NCI-H1105 treated with DMSO at 0.1 percent for 48 hours (cell line): ENCODE measurements at places on chromosomes 6 and 20.
A peak's percentile ranks its signal among the peaks of the same experiment; 100 is the strongest.

DNA sequence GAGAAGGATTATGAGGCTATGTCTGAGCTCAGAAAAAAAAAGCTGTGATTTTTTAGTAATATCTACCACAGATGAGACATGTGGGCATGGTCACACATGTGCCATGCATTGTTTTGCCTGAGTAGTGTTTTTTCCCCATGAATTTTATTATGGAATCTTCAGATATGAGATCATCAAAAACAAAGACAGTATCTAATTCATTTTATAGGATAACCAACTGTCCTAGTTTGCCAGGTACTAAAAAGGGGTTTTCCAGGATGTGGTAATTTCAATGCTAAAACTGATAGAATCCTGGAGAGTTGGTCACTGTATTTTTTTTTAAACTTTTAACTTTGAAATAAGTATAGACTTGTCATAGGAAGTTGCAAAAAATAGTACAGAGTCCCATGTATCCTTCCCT lies 127.4 kb upstream of the MAP3K7 start:
- DNase-seq, result no peak

DNA sequence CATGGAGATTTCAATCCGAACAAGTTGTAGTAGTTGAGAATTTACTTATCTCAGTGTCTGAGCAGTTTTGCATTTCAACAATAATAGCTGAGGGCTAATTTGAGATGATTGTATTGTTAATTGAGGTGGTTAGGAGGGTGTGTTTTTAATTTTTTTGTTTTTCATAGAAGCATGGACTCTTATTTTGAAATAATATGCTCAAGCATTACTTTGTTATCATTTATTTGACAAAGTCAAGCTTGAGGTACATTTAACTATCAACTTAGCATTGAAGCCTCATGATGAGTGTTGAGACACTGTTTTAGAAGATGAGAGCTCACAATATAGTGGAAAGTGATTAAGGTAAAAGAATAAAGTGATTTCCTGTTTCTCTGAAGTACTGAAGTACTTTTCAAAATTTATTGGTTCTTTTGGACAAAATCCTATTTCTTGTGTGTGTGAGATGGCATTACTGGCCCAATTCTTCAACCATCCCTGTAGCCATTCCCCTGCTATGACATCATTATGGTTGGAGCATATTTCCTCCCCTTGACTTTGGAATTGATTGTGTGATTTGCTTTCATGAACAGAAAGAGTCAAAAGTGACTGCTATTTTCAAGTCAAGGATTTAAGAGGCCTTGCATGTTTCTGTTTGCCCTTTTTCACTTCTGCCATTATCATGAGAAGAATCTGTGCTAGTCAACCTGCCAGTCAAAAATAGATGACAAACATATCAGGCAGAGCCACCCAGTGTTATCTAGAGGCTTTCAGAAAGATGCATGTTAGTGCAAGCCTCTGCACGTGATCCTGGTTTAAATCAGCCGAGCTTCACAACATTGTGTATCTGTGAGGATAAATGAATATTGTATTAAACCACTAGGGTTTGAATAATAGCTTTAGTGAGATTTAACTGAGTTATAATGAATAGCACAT lies 1112.3 kb upstream of the CITED2 start:
- DNase-seq, result no peak

DNA sequence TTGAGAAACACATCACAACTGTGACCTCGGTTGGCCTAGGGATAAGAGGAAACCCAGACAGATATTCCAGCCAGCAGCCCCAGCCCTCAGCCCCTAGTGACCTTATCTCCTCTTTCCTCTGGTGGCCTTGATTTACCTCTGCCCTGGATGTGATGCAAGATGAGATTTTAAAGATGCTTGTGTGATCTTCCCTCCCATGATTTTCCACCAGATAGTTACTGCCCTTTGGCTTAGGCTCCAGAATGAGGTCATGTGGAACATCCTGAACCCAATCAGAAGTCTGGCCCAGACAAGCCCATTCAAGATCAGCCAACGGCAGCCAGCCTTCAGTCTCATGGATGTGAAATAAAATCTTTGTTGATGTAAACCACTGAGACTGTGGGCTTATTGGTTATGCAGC lies 104.0 kb downstream of the BANF2 start:
- DNase-seq, result no peak

- DNase-seq, result no peak
Observed at GRCh38 chr20:24842918-24843715, 106.0 kb upstream of the CST7 start.

GRCh38 chr6:44072959-44073611 lies 54.2 kb downstream of the MRPL14 start:
- DNase-seq, result no peak

DNA sequence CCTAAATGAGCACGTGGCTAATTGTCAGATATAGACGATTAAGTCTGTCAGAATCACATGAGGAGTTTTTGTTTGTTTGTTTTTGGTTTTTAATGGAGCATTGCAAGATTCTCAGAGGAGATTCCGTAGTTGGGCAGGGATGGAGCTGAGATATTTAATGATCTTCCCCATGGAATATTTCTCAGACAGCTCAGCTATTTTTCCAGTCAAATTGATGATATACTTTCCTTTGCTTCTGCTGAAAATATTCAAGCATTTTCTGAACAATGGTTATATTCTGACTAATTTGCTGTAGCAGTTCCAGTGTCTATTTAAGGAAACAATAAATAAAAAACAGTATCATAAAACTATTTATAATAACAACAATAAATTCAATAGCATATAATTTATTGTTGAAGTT lies 348.4 kb downstream of the KIF16B start:
- no peak for DNase-seq

- no peak for DNase-seq
Observed at GRCh38 chr20:52076164-52076563, 115.4 kb downstream of the ZFP64 start.

DNA sequence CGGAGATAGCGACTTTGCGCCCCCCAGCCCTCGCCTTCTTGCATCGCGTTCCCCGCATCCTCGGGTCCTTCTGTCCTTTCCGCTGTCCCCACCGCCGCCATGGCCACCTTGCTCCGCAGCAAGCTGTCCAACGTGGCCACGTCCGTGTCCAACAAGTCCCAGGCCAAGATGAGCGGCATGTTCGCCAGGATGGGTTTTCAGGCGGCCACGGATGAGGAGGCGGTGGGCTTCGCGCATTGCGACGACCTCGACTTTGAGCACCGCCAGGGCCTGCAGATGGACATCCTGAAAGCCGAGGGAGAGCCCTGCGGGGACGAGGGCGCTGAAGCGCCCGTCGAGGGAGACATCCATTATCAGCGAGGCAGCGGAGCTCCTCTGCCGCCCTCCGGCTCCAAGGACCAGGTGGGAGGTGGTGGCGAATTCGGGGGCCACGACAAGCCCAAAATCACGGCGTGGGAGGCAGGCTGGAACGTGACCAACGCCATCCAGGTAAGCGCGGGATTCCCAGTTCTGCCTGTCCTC lies 401 bp downstream of the SLC32A1 start:
- peak; percentile 26 for DNase-seq
